ENCODE measurements at places on chromosomes 12 and 14.

DNA sequence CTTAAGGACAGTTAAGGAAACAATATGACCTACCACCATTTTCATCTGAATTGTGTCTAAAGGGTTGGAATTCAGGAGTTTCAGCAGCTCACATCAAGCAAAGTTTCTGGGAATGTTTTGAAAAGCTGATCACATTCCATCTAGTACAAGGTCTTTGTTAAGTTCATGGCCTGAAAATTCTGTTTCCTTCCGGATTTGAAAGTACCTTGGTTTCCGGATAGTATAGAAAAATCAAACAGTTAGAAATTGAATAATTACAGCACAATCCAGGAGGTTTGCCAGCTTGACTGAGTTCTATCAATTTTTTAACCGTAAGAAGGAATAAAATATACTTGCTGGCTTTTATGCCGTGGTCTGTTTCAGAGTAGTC lies 136.5 kb downstream of the HMGA2 start:
- no peak for DNase-seq

- DNase-seq: no peak
Observed at GRCh38 chr12:119634743-119635142, 33.2 kb upstream of the PRKAB1 start.

DNA sequence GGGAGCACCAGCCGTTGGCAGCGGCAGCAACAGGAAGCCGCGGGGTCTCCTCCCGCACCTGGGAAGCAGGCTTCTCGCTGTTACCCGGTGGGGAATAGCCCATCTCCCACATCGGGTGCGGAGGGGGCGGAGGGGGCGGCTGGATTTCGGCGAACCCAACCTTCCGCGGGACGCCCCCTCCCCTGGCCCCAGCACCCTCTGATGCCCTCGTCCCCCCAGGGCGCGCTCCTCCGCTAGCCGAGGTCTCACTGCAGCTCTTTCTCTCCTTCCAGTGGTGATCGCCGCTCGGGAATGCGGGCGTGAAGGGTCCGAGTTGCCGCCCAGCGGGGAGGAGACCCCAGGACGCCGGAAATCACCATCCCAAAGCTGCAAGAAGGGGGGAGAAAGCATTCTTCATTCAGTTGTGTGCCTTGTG lies 303 bp downstream of the SAMD4A start:
- DNase-seq: no peak

GRCh38 chr12:47507221-47507620 lies 198.6 kb downstream of the RPAP3 start:
- no peak for DNase-seq

DNA sequence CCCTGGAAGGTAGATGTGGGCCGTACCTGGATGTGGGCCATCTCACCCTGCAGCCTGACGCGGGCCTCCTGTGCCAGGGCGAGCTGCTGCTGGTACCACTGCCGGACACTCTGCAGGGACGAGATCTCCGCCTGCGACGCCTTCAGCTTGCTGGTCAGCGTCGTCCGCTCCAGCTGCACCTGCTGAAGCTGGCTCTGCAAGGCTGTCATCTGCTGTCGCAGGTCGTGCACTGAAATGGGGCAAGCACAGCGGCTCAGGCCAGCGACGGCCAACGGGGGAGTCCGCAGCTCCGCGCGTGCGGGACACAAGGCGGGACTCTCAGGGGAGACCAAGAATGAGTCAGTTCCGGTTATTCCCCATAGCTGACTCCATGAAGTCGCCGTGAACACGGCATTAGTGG lies 26.9 kb downstream of the GOLGA3 start:
- no peak for DNase-seq

DNA sequence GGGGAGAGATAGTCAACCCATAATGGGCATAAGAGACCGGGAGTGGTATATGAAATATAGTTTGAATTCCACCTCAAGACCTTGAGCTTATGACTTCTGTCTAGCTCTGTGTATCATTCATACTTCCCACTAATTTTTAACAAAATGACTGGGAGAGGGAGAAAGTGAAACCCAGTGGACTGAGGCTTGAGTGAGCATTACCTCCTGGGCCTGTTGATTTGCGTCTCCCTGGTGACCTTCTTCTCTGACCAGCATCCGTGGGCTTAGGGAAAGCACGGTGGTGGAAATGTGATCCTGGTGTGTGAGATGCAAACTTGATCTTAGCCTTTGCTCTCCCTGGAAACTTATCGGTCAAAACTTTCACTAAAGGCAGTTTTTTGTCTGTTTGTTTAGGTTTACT lies 207.9 kb upstream of the BCL2L14 start:
- DNase-seq: no peak

GRCh38 chr12:42360747-42361403 lies 34.9 kb downstream of the PPHLN1 start:
- DNase-seq: no peak

- no peak for DNase-seq
Observed at GRCh38 chr12:1094714-1095113, 103.7 kb downstream of the ERC1 start.

DNA sequence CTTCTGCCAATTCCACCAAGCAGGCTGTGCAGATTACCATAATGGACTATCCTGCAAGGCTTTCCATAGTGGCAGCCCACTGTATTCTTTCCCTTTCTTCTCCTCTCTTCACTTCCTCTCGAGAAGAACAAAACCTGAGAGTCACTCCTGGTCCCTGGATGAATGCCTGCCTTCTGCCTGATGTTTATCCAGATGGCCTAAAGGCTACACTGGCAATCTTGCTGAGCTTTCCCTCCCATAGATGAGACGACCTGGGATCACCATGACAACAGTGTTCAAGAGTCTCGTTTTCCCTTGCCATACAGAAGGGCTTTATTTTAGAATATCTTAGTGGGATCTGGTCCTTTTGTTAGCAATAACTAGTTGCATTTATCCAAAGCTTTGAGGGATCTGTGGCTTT lies 142.3 kb downstream of the RTN1 start:
- no peak for DNase-seq

DNA sequence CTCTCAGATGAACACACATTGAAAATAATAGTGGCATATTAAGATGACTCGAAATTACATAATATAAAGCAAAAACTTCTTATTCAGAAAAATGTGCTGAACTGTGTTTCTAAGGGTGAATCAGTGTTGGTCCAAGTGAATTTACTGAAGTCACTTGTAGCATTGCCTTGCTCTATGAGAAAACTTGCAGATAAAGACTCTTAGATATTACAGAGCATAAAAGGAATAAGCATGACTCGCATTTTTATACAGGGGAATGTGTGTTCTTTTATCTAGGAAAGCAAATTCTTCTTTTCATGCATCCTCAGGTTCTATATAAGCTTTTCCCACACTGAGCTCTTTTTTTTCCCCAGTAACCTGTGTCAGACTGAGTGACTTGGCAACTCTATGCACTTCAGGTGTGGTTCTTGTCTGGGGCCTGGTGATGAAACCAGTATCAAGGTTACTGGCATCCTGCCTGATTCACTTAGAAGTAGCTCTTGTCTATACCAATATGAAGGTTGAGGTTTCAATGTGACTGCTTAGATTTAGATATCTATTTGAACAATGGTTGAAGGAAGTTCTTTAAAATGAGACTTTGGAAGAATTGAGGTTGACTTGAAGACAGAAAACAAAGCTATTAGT lies 76.1 kb downstream of the OTOGL start:
- DNase-seq: no peak

DNA sequence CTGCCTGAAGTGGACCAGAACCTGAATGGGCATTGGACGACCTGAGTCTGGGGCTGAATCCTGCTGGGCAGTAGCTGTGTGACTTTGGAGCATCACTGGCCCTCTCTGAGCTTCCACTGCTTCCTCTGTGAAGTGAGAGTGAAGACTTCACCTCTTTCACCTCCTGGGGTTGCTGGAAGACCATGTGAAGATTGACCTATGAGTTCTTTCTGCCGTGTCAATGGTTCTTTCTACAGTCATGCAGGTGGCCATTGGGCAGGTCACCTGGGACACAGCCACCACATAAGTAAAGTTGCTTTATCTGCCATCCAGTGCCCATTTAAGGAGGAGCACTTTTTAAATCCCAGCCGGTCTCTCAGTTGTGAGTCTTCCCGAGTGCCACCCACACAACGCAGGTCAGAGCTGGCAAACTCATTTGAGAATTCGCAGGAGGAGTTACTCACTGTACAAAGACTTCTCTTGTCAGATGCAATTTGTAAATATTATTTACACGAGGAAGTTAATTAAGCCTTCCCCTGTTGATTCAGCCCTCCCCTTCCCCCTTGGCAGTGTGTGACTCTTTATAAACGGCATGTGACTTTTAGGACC lies 74.8 kb upstream of the TCL1B start:
- no peak for DNase-seq

- no peak for DNase-seq
Observed at GRCh38 chr12:9730591-9730990, 2.3 kb downstream of the CLECL1 start.

DNA sequence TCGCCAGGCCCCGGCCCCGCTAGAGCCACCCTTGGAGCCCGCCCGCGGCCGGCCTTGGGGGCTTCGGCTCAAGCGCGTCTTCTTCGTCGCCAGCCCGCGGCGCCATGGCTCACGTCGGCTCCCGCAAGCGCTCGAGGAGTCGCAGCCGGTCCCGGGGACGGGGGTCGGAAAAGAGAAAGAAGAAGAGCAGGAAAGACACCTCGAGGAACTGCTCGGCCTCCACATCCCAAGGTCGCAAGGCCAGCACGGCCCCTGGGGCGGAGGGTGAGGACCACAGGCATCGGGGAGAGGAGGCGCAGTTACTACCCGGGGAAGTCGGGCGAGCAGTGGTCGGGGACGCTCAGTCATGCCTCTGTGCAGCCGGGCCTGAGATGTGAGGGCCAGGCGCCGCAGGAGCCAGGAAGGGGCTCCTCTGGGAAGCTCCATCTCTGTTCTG lies 573 bp downstream of the ARL6IP4 start:
- DNase-seq: no peak

- DNase-seq: no peak
Observed at GRCh38 chr12:53751336-53752191, at the start of gene CISTR. Gene CISTR, minus strand, starts transcription at chr12:53751979.

DNA sequence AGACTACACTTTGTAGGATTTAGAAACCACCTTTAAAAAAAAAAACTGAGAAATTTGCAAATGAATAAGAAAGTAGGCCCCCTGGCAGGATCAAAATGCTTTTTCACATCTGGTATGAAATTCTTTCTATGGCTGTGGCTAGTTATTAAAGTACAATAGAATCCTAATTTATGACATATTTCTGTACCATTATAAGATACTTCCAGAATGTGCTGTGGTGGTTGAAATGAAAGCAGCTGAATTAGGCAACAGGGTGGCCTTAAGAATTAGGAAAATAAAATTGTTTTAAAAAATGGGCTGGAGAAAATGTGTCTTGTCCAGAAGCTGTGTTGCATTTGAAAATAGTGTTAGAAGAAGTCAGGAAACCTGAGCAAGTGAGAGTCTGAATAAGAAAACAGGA lies 85.9 kb upstream of the PDE3A start:
- no peak for DNase-seq

DNA sequence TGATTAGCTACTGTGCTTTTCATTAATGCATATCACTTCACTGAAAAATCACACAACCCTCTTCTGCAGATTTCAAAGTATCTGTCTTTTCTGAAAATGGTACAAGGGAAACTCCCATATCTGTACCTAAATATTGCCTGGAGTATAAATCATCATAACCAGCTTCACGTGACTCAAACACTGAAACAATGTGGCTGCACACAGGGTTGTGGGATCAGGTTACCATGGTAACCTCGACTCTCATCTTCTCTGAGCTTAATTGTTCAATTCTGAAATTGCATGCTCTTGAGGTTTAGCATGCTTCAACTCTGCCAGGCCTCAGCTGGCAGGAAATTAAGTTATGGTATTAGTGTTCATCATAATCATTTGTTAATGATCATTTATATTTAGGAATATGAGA lies 77.5 kb upstream of the CPSF6 start:
- DNase-seq: no peak

- no peak for DNase-seq
Observed at GRCh38 chr12:52502877-52503276, 9.8 kb upstream of the KRT6A start.

DNA sequence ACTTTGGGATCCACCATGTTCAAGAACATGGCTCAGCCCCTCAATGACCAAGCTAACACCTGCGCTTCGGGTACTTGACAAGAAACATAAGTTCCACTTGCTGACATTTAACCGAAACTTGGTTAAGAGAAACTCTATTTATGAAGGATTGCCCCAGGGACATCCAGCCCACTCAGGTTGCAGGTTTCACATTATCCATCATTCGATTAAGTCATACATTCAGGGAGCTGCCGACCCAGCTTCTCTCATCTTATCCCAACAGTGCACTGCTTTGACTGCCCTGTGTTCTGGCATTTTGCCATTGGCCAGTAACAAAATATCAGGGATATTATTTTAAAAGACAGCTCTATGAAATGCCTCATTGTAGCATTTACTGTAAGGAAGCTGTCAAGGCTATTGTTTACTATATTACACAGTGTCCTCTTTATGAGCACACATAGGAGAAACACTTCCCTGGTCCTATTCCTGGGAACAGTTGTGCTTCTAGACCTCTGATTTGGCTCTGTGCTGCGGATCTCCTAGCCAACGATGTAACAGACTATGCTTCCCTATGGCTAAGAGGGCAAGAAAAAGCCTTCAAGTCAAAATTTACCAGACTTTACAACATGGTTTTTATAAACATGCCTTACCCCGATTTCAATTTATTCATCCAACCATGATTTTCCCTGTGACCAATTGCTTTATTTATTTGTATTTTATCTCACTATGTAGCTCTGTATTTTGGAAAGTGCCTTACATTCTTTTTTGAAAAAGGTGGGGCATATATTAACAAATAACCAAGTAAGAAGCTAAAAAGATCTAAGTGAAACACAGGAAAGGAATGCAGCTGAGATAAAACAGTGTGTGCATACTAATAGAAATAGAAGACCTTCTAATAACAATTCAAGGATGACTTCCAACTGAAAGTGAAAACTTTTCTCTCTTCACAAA lies 109.3 kb downstream of the ITPR2 start:
- no peak for DNase-seq

DNA sequence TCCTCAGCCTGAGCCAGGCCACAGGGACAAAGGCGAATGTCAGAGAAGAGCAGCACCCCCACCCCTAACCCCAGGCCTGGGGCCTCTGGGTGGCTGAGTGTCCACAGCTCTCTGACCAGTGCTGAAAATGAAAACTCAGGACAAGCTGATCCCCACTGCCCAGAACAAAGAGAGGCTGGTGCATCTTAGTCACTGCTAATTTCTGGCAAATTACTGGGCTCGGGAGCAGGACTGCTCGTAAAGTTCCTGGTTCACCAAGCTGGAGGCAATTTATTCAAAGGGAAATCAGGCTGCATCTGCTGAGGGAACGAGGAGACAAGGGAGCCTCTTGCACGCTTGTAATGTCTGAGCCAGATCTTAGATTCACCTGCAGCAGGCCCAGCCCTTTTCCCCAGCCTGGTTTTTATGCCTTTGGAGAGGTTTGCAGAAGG lies 43.2 kb downstream of the CALM1 start:
- DNase-seq: no peak

DNA sequence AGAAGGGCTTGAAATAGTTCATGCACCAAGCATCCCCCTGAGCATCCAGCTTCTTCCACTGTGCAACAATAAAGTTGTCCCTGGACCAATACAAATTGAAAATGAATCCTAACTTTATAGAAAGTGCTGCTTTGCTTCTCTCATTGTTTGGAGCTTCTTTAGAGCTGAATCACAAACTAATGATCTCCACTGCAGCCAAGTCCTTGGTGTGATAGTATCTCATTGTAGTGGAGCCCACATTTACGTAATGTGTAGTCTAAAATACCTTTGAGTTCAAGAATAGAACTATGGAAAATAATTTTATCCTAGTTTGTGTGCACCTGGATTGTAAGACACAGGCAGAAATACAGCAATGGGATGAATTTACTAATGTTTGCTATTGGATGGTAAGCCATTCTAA lies 319.9 kb downstream of the EGLN3 start:
- DNase-seq: no peak

GRCh38 chr14:95811813-95812212 lies 64.8 kb upstream of the TUNAR start:
- DNase-seq: no peak
